OCI-LY7 (cell line): ENCODE measurements at places on chromosomes 4 and X. TPM values are rescaled to one million over a fixed set of nuclear protein-coding genes. Genes with fewer than 3 reads are reported as not detected.

ZNF518B gene
- 19.1 and 24.2 TPM in 2 replicates for total RNA-seq

CRMP1 gene
- not detected in 2 replicates for total RNA-seq

GRIA2 gene
- total RNA-seq, result not detected in 2 replicates

DGAT2L6 gene
- total RNA-seq, result not detected in 2 replicates

SOD3 gene
- total RNA-seq, result not detected in 2 replicates

TLR8 gene
- not detected in 2 replicates for total RNA-seq

CXCR3 gene
- not detected in 2 replicates for total RNA-seq

RHOH gene
- 83.2 and 87.4 TPM in 2 replicates for total RNA-seq

SLIT2 gene
- not detected in 2 replicates for total RNA-seq

FAM114A1 gene
- total RNA-seq, result not detected in 2 replicates

SPP1 gene
- not detected in 2 replicates for total RNA-seq

HTT gene
- 91.3 and 108 TPM in 2 replicates for total RNA-seq

SLC7A11 gene
- 16.7 and 18.1 TPM in 2 replicates for total RNA-seq

MMRN1 gene
- total RNA-seq, result 0.13 TPM in 1 of 2 replicates, not detected in the other

TMEM150C gene
- total RNA-seq, result not detected in 2 replicates

ZFX gene
- total RNA-seq, result 34.8 and 37.6 TPM in 2 replicates

SPANXD gene
- total RNA-seq, result not detected in 2 replicates

QRFPR gene
- not detected in 2 replicates for total RNA-seq

CYSLTR1 gene
- total RNA-seq, result 0.66 and 0.99 TPM in 2 replicates

LRP2BP gene
- 1.0 and 1.4 TPM in 2 replicates for total RNA-seq

RNF175 gene
- total RNA-seq, result 0.25 and 0.33 TPM in 2 replicates

MAGEH1 gene
- 10.4 and 10.8 TPM in 2 replicates for total RNA-seq

CYTL1 gene
- total RNA-seq, result not detected in 2 replicates

RIPPLY1 gene
- not detected in 2 replicates for total RNA-seq

ALAS2 gene
- total RNA-seq, result not detected in 2 replicates

GUCY1B1 gene
- total RNA-seq, result not detected in 2 replicates

GLRA3 gene
- 1.1 and 1.6 TPM in 2 replicates for total RNA-seq

CFAP99 gene
- total RNA-seq, result not detected in 2 replicates

NDST3 gene
- not detected in 2 replicates for total RNA-seq

ADGRG4 gene
- total RNA-seq, result not detected in 2 replicates

DCK gene
- total RNA-seq, result 146 and 181 TPM in 2 replicates

TMPRSS11D gene
- total RNA-seq, result not detected in 2 replicates

PLAC1 gene
- not detected in 2 replicates for total RNA-seq

GPR82 gene
- 0.20 and 0.53 TPM in 2 replicates for total RNA-seq

MTNR1A gene
- not detected in 2 replicates for total RNA-seq

LPAR4 gene
- total RNA-seq, result not detected in 2 replicates

UBL4A gene
- total RNA-seq, result 49.4 and 49.7 TPM in 2 replicates

KDM5C gene
- total RNA-seq, result 88.0 and 90.5 TPM in 2 replicates

TBC1D19 gene
- total RNA-seq, result 10.1 and 13.5 TPM in 2 replicates

BTK gene
- total RNA-seq, result 140 and 147 TPM in 2 replicates

ENPEP gene
- total RNA-seq, result 0.09 and 0.21 TPM in 2 replicates

ARHGEF38 gene
- total RNA-seq, result not detected in 2 replicates

IL1RAPL2 gene
- total RNA-seq, result not detected in 2 replicates

LUZP4 gene
- not detected in 2 replicates for total RNA-seq

IL2 gene
- total RNA-seq, result not detected in 2 replicates

NXF2B gene
- not detected in 2 replicates for total RNA-seq

NLGN3 gene
- total RNA-seq, result 1.3 and 1.7 TPM in 2 replicates

CCKAR gene
- total RNA-seq, result not detected in 2 replicates

ZMAT1 gene
- not detected in 2 replicates for total RNA-seq

UGT2A3 gene
- total RNA-seq, result not detected in 2 replicates

SYNPO2 gene
- total RNA-seq, result 0.11 and 0.15 TPM in 2 replicates

ETDA gene
- not detected in 2 replicates for total RNA-seq

MAGEA12 gene
- not detected in 2 replicates for total RNA-seq

PLRG1 gene
- 102 and 104 TPM in 2 replicates for total RNA-seq

GPAT3 gene
- total RNA-seq, result not detected in 2 replicates

F11 gene
- total RNA-seq, result not detected in 2 replicates

NPFFR2 gene
- total RNA-seq, result not detected in 2 replicates

ELF4 gene
- total RNA-seq, result 24.9 and 27.3 TPM in 2 replicates

CDKL5 gene
- total RNA-seq, result 2.0 and 2.4 TPM in 2 replicates
